HCT116 (cell line): ENCODE measurements at places on chromosomes 1 and 21.

DNA sequence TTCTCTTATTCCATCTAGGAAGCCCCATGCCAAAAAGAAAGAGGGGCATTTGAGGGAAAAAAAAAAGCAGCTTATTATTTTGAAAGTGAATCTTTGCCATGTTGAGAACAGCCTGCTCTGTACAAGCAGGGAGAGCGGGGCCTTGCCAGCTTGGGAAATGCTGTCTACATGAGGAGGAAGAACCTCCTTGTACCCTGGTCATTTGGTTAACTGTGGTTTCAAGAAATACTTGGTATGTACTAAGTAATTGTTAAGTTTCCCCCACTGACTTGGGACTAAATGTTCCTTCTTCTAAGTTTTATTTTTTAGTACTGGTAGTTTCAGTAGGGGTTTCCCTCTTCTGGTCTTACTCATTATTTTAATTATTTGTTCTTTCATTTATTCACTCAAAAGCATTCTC, 144.1 kb upstream of the HOOK1 start:
- DNase-seq: no peak

DNA sequence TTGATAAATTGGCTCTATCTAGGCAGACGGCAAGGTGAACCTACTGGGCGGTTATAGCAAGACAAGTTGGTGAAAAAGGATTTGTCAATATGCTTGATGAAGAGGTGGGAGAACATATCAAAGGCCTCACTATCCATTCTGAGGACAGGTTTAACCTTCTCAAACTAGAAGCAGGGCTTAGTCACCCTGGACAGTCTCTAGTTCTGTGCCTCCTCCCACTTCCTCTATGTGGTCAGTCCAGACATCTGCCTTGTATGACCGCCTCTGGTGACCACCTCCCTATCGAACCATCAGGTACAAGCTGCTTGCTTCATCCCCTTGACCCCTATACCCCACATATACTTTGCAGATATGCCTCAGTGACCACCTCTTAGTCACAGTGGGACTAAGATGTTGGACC, 2.3 kb upstream of the SCYL3 start:
- no peak for DNase-seq

DNA sequence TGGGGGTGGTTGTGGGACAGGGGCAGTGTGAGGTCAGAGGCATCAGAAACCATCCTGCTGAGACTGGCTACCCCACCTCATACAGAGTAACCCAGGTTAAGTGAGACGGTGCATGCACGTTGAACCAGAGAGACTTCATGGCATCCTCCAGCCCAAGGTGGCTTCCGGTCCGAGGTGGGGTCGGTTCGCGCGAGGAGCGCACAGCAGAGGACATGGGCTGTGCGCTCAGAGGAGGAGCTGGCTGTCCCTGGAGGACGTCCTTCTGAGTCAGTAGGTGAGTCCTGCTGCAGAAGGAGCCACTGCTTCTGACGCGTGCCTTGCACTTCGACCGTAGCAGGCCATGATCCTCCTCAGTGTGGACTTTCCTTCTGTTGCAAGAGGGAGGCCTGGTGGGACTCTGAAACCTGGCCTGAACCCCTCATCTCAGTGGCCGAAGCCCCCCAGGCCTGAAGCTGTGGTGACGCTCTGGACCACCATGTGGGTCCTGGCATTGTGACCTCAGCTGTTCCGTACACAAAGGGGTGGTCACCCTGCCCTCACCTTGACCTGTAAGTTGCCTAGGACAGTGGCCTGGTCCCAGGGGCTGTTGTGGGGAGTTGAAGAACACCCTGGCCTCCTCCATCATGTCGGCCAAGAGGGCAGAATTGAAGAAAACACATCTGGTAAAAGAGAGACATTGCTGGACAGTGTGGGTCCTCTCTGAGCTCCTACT, at the start of gene TEX35:
TEX35 (plus strand) TSS at position 544 of the 712 bp plus-strand sequence; CDS start at position 624, 80 bp downstream.
- DNase-seq: no peak

DNA sequence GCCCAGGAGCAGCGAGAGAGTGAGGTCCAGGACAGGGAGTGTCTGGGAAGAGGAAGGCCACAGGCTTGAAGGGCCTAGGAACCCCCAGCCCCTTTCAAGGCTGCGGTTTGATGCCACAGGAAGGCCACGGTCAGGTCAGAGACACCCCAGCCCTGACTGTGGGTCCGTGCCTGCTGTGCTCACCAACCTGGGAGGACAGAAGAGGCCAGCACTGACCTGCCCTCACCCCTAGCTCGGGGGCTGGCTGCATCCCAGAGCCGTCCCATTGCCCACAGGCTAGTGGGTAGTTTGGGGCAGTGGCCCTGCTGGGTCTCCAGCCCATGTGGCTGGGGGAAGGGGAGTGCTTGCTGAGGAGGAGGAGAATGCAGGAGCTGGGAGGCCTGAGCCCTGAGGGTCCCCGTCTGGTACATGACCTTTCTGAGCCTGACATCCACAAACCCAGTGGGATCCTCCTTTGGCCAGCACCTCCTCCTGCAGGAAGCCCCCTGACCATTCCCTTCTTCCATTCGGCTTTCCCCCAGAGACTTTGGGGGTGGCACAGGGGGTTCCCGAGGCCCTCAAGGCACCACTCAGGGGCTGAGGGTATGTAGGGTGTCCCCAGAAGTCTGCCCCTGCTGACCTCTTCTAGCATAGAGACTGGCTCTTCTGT, 54.3 kb downstream of the WNT9A start:
- no peak for DNase-seq

- DNase-seq: peak; percentile 64
Measured at GRCh38 chr1:152052606-152053005, 15.8 kb upstream of the S100A11 start.

DNA sequence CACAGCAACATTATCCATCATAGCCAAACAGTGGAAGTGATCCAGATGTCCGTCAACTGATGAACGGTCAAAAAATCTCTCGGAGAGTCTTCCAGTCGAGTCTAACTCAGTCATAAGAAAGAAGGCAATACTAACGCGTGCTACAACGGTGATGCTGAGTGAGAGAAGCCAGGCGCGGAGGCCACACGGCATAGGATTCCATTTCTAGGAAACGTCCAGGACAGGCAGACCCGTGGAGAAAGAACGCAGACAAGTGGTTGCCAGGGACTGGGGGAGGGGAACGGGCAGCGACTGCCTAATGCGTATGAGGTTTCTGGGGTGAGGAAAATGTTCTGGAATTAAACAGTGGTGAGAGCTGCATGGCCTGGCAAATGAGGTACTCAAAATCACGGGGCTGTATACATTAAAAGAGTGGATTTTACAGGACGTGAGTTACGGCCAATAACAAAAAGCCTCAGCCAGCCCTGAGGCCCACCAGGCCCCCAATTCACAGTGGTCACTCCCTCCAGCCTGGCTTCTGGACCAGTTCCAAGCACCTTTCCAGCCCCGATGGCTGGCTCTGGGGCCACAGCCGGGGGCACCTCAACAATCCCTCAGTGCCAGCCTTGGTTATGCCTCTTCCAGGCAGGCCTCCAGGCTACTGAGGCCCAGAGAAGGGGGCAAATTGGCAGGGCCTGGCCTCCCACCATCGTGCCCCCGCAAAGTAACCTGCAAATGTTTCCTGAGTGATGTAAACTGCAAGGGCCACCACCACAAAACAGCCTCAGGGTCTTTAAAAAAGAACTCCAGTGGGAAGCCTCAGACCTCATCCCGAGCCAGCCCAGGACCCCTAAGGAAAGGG, 3.4 kb downstream of the WNT9A start:
- DNase-seq: no peak

- DNase-seq: no peak
Measured at GRCh38 chr1:4571263-4571662, 83.1 kb upstream of the AJAP1 start.

GRCh38 chr1:203702130-203702577, 62.8 kb upstream of the LAX1 start:
- DNase-seq: peak; percentile 35

DNA sequence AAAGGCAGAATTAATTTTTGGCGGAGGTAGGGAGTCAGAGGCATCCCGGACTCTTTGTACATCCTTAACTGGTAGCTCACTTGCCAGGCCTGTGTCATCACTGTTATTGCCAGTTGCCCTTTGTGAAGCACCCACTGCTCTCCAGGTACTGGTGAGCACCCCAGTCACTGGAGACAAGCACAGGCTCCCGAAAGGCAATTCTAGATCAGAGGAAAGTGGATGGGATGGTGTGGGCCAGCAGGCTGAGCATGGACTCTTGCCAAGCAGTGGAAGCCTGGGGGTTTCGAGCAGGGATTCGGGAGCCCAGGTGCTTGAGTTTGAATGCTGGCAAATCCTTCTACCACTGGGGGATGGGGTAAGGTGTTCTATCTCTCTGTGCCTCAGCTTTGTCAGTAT, 551.1 kb downstream of the MATN1 start:
- DNase-seq: no peak

DNA sequence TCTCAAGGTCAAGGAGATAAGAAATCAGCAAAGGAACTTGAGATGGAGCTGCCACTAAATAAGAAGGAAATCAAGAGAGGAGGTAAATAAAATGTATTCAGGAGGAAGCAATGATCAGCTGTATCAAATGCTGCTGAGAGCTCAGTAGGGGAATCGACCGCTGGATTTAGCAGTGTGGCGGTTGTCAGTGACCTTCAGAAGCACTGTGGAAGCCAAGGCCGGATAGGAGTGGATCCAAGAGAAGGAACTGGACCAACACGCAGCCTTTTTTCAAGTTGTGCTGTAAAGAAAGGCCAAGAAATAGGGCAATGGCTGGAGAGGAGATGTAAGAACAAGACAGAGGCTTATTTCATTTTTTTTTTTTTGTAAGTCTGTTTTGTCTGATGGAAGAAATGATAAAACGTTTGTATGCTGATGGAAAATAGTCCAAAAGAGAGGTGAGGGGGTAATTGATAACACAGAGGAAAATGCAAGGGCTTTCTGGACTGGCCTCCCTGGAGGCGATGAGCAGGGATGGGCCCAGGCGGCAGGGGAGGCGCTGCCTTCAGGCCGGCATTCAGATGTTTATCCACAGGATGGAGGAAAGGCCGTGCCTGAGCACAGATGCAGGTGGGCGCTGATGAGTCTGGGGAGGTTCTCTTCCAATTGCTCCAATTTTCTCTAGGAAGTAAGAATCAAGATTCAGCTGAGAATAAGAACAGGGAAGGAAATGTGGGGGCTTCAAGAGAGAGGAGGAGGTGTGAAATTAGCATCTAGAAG, 17.5 kb upstream of the FAM43B start:
- DNase-seq: no peak

DNA sequence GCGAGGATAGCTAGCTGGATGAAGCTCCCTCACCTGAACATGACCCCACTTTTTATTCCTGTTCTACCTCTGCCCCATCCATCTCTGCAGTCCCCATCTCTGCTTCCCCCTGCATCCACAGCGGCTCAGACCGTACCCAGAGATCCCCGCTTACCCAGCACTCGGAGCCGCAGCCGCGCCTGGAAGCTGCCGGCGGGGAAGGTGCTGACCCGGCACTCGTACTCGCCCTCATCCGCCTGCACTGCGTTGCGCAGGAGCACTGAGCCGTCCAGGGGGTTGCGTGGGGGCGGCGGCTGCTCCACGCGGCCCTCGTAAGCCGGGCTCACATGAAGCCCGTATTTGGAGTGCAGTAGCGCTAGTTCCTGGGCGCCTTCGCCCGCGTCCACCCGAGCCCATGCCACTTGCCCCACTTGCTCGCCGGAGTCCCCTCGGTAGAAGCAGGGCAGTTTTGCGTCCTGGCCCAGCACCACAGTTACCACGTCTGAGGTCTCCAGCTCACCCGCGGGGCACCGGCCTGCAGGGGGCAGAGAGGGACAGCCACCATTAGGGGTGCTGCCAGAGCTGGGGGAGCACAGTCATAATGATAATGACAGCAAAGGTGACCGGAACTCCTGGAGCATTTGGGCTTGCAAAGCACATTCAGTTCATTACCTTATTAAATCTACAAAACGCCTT, 9.8 kb downstream of the NECTIN4 start:
- no peak for DNase-seq

DNA sequence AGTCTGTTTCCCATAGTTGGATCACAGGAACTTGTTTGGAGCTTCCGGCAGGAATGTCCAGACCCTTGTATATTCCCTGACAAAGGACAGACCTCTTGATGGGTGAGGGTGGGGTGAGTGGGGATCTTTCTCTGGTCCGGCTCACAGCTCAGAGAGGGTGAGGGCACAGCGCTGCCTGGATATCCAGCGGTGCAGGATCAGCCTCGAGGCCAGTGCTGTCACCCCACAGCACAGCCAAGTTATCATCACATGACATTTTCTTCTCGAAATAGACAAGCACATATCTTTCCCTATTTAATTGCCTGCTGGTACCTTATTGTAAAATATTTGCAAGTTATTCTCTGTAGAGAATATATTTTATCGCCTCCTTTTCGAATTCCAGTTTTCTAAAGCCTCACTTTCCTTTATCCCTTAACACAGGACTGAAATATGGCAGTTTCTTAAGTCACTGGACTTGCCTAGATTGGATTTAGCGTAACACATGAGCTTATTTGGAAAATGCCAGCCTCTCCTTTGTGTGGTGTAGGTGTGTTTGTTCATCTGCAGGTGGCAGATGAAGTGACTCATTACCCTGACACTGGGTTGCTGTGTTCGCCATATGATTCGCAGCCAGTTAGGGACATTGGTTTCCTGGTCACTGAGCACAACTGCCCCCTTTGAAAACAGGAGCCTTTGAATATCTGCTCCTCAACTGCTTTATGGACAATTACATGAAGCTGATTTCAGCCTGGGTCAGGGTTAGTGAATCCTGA, 21.4 kb downstream of the CLIC6 start:
- DNase-seq: peak; percentile 66

DNA sequence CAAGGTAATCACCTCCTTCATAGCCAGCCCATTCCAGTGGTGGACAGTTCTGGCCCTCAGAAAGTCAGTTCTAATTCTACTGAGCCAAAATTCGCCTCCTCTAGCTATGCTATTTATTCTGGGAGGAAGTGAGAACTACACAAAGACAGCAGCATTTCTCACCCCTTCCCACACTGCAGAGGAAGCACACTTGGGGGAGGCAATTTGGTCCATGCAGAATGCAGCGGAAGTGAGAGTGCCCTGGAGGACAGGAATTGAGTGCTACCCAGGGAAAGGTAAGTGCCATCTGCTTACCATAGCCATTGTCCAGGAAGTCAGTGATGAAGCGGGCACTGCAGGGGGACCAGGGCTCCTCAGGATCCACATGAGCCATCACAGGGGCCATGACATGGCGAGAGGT, 3.7 kb downstream of the ADAMTS4 start:
- no peak for DNase-seq

- no peak for DNase-seq
Measured at GRCh38 chr1:198272492-198272891, 115.7 kb downstream of the NEK7 start.

DNA sequence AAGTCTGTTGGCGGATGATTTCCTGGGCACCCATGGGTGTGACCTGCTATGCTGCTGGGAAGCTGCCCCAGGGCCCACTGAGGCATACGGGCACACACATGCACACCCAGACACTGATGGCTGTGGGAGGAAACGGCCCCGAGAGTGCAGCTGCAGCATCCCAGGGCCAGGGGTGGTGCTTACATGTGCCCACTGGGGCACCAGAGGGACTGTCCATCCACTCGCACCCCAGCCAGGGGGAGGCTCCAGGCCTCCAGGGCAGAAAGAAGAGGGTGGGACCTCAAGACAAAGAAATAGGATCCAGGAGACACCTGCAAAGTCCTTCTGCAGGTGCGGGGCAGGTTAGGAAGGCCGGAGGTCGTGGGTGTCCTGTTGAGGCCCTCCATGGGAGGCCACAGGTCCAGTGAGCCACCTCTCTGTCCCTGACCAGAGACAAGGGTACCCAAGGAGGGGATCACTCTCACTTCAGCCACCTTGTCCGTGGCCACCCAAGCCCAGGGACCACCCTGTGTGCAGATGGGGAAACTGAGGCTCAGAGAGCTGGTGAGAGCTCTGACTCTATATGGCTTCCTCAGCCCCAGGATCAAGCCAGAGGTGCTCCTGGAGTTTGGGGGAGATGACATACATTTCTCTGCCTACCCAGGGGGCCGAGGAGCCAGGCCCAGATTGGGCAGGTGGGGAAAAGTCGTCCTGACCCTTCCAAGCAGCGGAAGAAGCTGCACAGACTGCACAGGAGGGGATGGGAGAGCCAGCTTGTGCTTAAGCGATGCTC, 57.1 kb downstream of the WNT9A start:
- DNase-seq: no peak
